ENCODE measurements at places on chromosomes 4 and X. TPM values are rescaled to one million over a fixed set of nuclear protein-coding genes. Genes with fewer than 3 reads are reported as not detected.

The RADX gene
- 0.07 TPM for total RNA-seq

The SHROOM2 gene
- 5.1 TPM for total RNA-seq

The KCND1 gene
- total RNA-seq = 0.13 TPM

The ZBED1 gene
- total RNA-seq = 53.0 TPM

All from pulmonary artery endothelial cell (primary cell).